ENCODE measurements at places on chromosomes 5 and 9.
A peak's percentile ranks its signal among the peaks of the same experiment; 100 is the strongest.

DNA sequence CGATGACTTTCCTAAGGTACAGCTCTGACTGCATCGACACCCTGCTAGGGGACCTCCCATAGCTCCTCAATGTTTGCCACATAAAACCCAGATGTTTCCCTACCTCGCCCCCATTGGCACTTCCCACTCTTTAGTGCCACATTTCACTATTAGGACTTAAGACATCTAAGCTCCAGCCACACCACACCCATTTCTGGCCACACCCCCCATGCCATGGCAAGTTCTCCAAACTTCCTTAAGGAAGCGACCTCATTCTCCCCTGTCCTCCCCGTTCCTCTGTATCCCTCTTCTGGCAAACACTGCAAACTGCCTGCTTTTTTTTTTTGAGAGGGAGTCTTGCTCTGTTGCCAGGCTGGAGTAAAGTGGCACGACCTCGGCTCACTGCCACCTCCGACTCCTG is 62.9 kb downstream of the USP20 start:
- no peak for DNase-seq

- DNase-seq = peak; percentile 84
Observed at GRCh38 chr9:2241836-2242741, 226.9 kb downstream of the SMARCA2 start.

- DNase-seq = no peak
Observed at GRCh38 chr5:165757791-165758190, 2252.4 kb downstream of the MAT2B start.

DNA sequence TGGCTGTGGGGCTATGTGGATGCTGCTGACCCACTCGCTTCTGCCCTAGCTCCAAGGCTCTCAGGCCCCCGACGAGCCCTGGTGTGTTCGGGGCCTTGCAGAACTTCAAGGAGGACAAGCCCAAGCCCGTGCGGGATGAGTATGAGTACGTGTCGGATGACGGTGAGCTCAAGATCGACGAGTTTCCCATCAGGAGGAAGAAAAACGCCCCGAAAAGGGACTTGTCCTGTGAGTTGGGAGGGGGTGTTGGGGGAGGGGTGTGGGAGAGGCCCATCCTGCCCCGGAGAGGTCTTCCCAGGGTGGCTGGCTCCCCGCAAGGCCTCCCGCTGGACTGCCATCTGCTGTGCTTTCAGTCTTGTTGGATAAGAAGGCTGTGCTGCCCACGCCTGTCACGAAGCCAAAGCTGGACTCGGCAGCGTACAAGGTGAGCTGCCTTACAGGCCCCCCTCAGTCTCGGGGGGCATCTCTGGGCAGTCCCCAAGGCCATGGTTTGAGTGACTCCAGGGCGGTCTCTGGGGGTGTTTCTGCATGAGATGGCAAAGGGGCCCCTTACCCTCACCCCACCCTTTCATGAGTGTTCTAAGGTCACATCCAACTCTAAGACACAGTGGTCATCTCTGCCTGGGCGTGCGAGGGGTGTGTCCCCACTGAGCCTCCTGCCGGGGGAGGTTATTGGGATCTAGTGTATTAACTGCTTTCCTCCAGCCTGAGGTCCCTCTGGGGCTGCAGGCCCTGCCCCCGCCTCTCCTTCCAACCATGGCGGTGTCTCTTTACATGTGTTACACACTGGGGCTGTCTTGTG is 89.5 kb downstream of the PHF2 start:
- DNase-seq = no peak

GRCh38 chr5:21152611-21153010 is 1164.6 kb upstream of the CDH18 start:
- DNase-seq = no peak

GRCh38 chr5:886036-886435 is 6.6 kb downstream of the BRD9 start:
- no peak for DNase-seq

DNA sequence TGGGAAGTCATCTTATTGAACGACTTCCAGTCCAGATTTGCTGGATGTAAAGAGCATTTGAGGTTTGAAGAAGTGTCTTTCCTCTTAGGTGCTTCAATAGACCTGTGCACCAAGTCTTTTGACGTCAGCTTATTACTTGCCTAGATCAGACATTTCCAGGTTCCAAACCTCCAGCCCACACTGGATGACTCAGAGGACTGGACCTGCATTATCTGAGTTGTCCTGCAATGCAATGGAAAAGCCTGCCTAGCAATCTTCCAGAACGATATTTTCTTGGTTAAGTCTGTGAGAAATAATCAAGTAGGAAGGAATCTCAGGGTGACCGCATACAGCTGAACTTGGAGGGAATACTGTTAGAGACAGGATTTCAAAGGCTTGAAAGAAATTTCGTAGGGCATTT is 147.2 kb upstream of the MOCS2 start:
- no peak for DNase-seq

DNA sequence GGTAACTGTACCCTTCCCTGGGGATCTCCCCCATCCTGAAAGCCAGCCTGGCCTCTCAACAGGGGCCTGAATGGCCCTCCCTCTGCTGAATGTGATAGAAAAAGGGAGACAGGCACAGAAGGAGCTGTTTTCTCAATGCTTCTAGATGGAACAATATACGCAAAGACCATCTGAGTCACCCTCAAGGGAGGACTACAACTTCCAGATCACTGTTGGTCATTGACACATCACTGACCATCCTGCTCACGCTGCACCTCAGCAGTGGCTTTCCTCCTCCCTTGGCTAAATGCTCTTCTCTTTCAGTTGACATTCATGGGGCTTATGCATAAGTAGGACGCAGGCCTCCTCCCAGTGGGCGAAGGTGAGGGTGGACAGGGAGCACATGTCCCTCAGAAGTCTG is 112.2 kb upstream of the SHB start:
- no peak for DNase-seq

DNA sequence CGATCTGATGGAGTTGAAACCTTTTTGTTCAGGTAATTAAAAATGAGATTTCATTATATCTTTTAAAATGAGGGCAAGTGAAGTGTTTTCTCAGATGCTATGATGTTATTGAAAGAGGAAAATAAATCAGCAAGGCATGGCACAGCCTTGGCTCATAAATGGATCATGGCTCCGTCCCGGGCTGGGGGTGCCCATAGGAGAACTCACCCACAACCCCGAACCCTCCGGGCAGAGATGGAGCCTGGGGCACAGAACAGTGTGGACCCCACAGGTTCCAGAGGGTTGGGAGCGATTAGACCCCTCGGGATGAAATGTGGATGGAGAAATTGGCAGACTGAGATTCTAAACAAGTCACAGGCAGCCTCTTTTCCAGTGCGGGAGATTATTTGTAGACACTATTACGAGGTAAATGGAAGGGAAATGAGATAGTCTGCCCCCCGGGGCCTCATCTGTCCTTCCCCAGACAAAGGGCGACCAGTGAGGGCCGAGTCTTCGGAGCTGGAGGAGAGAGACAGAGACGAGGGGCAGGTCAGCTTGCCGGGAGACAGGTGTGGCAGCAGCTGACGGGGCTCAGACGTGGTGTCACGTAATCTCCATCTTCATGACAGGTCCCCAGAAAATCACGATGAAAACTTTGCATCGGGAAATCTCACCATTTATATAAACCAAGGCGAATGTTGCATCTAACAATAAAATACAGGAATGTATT is 33.7 kb downstream of the NDUFS6 start:
- DNase-seq = no peak

DNA sequence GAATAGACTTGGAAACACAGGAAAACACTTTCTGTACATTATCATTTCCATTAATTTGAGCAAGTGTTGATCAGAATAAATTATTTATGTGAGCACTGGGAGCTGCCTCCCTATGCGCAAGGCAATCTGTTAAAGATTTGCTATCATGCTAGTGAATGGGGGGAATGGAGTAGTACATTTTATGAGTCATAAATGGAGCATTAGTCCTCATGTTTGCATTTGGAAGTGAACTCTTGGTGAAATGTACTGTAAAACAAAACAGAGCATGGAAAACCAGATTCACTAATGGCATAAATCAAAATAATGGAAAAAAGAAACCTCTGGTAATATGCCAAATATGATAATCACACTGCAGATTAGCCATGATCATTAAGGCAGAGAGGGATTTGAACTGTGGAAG is 40.5 kb upstream of the TMC1 start:
- no peak for DNase-seq

DNA sequence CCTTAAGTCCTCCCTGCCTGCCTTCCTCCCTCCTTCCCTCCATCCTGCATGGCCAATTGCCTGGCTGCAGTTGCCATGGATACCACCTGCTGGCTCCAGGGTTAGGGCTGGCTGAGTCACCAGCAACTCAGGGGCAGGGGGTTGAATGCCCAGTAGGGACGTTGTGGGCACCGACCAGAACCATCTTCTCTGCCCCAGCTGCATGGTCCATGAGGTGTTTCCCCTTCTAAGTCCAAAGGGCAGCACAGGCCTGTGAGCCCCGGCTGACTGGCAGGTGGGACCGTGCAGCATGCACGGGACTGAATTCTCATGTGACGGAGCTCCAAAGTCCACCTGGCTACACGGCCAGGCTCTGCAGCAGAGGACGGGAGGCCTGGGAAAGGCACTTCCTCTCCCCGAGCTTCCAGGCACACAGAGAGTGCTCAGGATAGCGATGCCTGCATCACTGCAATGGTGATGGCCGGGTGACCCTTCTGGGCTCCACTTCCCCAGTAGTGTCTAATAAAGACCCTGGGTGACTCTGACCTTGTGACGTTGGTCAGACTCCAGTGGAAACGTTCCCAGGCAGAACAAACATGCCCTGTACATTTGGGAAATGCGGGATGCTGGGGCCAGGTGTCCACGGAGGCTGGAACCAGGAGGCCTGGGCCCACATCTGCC is 5.7 kb downstream of the ASS1 start:
- DNase-seq = no peak

DNA sequence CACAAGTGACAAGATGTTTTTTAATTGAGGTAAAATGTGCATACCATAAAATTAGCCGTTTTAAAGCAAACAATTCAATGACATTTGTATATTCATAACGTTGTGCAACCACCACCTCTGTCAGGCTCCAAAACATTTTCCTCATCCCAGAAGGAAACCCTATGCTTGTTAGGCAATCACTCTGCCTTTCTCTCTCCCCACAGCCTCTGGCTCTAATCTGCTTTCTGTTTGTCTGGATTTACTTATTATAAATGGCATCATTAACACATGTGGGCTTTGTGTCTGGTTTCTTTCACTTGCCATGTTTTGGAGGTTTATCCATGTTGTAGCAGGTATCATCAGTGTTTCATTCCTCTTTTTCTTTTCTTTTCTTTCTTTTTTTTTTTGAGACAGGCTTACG is 1.4 kb upstream of the N4BP3 start:
- no peak for DNase-seq

GRCh38 chr9:121684381-121685145 is 33.1 kb downstream of the DAB2IP start:
- DNase-seq = no peak

DNA sequence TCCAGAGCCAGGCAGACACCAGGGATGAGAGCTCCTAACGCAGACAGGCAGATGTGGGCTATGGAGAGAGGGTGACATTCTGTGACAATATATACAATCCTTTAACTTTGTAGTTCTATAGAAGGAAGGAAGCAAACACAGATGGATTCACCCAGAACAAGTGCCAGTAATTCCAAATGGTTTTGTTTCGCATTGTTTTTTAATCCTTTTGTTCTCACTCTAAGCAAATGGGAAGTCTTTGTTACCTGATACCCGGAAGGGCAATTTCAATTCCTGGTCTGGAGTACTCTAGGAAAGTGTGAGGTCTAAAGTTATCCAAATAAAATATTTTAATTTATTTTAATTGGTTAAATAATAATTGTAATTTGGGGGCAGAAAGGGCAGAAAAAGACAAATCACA is 2.5 kb downstream of the FRMD3 start:
- no peak for DNase-seq

GRCh38 chr9:127767909-127768331 is 10.5 kb downstream of the SH2D3C start:
- no peak for DNase-seq

DNA sequence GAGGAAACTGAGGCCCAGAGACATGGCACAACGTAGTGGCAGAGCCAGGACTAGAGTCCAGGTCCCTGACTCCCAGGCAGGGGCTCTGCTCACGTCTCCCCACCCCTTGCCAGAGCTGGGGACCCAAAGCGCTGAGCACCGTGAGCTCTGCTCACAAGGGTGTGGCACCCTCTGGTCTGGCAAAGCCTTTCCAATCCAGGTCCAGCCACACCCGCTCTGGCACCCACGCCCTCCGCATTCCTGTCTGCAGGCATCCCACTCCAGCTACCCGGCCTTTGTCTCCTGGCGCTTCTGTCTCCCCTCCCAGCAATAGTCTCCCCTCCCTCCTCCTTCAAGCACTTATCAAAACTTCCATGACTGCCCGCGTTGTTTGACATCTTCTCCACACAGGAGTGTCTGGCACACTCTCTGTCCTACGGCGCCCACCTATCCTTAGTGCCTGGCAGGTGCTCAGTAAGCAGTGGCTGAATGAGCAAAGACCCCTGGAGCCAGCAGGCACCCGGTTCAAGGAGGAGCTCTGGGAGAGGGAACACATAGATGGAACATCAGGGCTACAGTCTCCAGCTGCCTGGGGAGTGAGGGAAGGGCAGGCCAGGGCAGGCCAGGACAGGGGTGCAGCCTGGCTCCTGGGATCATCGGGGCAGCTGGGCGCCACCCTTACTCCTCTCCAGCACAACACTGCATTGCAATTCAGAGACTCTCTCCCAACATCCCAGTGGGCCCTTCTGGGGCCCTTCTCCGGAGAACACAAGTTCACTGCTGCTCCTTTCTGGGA is 12.0 kb downstream of the HIGD2A start:
- no peak for DNase-seq

- DNase-seq = no peak
Observed at GRCh38 chr5:99239826-99240360, 311.1 kb upstream of the CHD1 start.

- DNase-seq = no peak
Observed at GRCh38 chr5:159096243-159096923, 3.3 kb downstream of the EBF1 start.

GRCh38 chr5:32869216-32869615 is 158.1 kb downstream of the NPR3 start:
- no peak for DNase-seq

DNA sequence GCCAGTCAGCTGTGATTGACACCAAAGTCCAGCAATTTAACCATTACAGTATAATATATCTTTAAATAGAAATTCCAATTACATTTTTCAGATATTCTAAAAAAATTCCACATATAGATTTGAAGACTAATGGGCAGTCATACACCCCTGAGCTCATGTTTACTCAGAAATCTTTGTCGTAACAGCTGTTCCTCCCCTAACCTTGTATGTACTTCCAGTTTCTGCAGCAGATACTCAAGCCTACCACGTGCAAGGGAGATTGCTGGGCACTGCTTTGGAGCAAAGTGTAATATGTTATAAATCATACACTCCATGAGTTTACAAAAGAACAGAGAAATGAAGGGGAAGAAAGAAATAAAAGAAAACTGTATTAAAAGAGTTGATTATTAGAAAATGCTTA is 241.2 kb downstream of the TRIM32 start:
- DNase-seq = no peak

- no peak for DNase-seq
Observed at GRCh38 chr9:7906783-7907550, 107.4 kb upstream of the DMAC1 start.

Data from C1 segment of cervical spinal cord (tissue), 14 donors.